ENCODE measurements at places on chromosomes 4 and X. TPM values are rescaled to one million over a fixed set of nuclear protein-coding genes. Genes with fewer than 3 reads are reported as not detected.
A peak's percentile ranks its signal among the peaks of the same experiment; 100 is the strongest.

DNA sequence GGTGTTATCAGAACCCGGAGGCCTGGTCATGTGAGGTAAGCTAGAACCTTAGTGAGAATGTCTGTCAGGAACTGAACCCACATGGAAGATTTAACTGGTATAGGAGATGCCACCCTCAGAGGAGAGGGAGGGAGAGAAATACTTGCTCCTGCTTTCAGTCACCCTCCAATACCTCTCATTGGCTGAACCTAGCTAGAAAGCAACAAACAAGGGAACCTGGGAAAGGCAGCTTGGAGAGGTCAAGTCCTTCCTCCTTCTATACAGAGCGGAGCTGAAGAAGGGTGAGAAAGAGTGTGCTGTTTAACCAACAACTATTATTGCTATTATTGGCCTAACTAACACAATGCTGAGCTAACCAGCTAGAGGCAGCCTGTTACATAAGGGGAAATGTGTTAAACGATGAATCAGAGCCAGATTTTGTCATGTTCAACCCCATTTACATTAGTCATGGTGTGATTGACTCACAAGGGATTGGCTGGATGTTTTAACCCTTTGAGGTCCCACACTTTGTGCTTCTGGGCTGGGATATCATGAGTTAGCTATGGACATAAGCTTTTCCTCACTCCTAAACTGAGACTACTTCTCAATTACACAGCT, 96.5 kb upstream of the ESX1 start:
- peak; percentile 6 for DNase-seq

GRCh38 chrX:136193771-136194170, 46.4 kb downstream of the FHL1 start:
- DNase-seq: no peak

GRCh38 chrX:103461156-103461555, 58.1 kb downstream of the RAB40A start:
- no peak for DNase-seq

- DNase-seq: no peak
These were observed 508.8 kb downstream of the C4orf33 start for GRCh38 chr4:129604632-129605255.

- DNase-seq: no peak
These were observed 28.4 kb upstream of the CT47A1 start for GRCh38 chrX:121013897-121014455.

GRCh38 chrX:23381099-23382087, 46.7 kb downstream of the PTCHD1 start:
- DNase-seq: no peak

Gene MAGEE2
- total RNA-seq: not detected
